ENCODE measurements at places on chromosomes 5 and 9. TPM values are rescaled to one million over a fixed set of nuclear protein-coding genes. Genes with fewer than 3 reads are reported as not detected.

- H3K36me3 ChIP-seq, result no peaks in the 10 kb centered on the region
- no peaks in the 10 kb centered on the region for H3K27me3 ChIP-seq
- no peak overlapping the region for H3K27ac ChIP-seq
These were observed 56.0 kb upstream of the RPS23 start for GRCh38 chr5:82334085-82334692.

GRCh38 chr5:128225245-128226030 is 141.9 kb downstream of the SLC12A2 start:
- H3K27me3 ChIP-seq, result no peaks in the 10 kb centered on the region
- no peak for DNase-seq
- no peaks in the 10 kb centered on the region for H3K4me1 ChIP-seq
- no peak overlapping the region for H3K4me3 ChIP-seq

The PDE6A gene
- not detected for total RNA-seq

The MCC gene
- total RNA-seq, result 9.9 TPM

GRCh38 chr9:72477930-72478518 is 43.4 kb upstream of the TMC1 start:
- peaks cover 28% of the 10 kb centered on the region for H3K4me1 ChIP-seq
- no peaks in the 10 kb centered on the region for H3K36me3 ChIP-seq
- H3K27ac ChIP-seq, result peak overlapping the region; percentile 77
- no peaks in the 10 kb centered on the region for H3K27me3 ChIP-seq
- peak; percentile 78 for DNase-seq

DNA sequence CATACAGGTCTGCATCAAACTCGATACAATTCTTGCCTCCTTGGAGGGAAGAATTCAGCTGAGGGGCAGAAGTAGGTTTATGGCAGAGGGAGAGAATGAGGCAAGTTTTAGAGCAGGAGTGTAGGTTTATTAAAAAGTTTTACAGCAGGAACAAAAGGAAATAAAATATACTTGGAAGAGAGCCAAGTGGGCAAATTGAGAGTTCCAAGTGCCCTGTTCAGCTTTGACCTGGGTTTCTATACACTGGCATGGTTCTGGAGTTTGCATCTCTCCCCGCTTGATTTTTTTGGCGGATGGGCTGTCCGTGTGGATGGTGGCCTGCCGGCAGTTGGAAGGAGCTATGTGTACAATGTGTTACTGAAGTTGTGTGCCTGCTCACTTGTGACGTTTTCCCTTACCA is 116.1 kb downstream of the ALDH1A1 start:
- H3K4me1 ChIP-seq, result no peaks in the 10 kb centered on the region
- no peaks in the 10 kb centered on the region for H3K36me3 ChIP-seq
- no peak overlapping the region for H3K27ac ChIP-seq
- no peak overlapping the region for H3K4me3 ChIP-seq
- DNase-seq, result no peak

- no peak overlapping the region for H3K4me3 ChIP-seq
- no peaks in the 10 kb centered on the region for H3K27me3 ChIP-seq
- no peak overlapping the region for H3K27ac ChIP-seq
- no peaks in the 10 kb centered on the region for H3K36me3 ChIP-seq
- no peak for DNase-seq
- H3K4me1 ChIP-seq, result no peaks in the 10 kb centered on the region
These were observed 65.9 kb upstream of the GNAQ start for GRCh38 chr9:78097541-78097940.

GRCh38 chr9:95509851-95510708 is 6.7 kb downstream of the PTCH1 start:
- no peak overlapping the region for H3K27ac ChIP-seq
- H3K4me1 ChIP-seq, result peaks cover 12% of the 10 kb centered on the region
- H3K27me3 ChIP-seq, result no peaks in the 10 kb centered on the region
- H3K36me3 ChIP-seq, result no peaks in the 10 kb centered on the region

DNA sequence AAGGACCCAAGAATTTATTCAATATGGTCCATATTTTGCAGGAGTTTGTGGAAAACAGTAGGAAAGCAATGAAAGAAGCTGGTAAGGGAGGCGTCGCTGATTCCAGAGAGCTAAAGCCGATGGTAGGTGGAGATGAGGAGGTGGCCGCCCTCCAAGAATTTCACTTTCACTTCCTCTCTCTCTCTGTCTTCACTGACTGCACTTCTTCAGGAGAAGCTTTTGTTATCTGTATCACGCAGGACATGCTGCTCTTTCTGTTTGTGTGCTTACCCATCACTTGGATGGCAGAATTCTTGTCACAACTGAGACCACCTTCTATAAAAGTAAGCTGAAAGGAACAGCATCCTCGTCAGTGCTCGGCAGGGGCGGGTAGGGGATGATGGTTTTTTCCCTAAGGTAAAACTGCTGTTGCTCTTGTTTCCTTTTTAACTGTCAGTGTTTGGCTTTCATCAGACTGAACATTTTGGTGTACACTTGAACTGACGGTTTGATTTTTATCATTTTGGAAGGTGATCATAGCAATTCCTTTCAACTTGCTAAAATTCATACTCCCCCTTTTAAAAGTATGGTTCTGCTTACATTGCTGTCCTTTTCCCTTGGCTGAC is 62.4 kb upstream of the FSD1L start:
- no peak overlapping the region for H3K4me3 ChIP-seq
- no peak overlapping the region for H3K27ac ChIP-seq
- no peaks in the 10 kb centered on the region for H3K27me3 ChIP-seq
- no peaks in the 10 kb centered on the region for H3K36me3 ChIP-seq
- DNase-seq, result no peak
- H3K4me1 ChIP-seq, result no peaks in the 10 kb centered on the region

All from body of pancreas (tissue), 4 donors.